GM23248 (cell line): ENCODE measurements at places on chromosomes 2 and 18.

GRCh38 chr2:111194835-111195621 is 74.3 kb downstream of the BCL2L11 start:
- DNase-seq, result no peak

DNA sequence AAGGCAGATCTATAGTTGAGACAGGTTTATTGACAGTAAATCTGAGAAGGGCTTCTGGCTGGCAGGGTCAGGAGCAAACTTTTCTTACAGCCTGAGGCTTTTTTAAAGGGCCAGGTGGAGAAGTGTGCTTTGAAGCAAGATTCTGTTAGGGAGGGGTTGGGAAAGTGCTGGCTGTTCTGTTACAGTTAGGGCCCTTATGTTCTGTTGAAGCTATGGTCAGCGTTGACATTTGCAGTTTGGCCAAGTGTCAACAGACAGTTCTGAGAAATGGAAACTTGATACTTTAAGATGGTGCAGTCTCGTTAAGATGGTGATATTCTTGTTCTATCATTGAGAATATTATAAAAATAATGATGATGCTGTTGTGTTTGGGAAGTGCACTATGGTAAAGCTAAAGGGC is 154.2 kb downstream of the RDH14 start:
- DNase-seq, result no peak

- no peak for DNase-seq
Observed at GRCh38 chr18:49961271-49961670, 147.9 kb upstream of the ACAA2 start.

DNA sequence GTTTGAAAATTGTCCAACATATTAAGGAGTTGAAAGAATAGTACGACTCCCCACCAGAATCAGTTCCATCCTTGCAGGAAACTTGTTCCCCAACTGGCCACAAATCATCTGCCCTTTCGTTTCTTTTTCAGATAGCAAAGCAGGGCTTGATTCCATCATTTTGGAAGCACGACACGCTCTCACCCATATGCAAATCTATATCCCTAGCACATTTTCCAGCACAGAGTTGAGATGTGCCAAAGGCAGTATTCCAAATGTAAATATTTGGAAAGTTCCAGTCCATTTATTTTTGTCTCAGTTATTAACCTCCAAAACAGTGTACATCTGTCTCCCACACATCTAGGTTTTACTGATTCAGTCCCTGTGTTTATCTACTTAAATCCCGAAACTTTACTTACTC is 128.8 kb upstream of the BCL2L11 start:
- DNase-seq, result no peak

DNA sequence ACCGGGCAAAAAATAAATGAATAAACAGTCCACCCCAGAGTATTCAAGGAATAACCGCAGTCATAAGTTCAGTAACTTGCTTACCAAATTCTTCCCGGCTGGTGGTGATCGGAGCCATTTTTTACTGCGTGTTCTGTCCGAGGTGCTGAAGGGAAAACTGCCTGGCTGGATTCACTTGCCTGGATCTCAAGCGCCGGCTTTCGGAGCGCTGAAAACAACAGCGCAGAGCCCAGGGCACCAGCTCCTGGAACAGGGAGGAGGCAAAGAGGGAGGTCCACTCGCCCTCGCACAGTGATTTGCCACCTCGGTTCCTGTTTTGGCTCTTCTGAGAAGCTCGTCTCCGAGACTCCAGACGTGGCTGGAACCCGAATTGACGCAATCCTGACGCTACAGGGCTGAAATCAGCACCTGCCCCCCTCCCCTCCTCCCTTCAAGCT is at the start of gene SYT4:
Gene SYT4 (minus strand): TSS at position 327 of the 437 bp plus-strand sequence. CDS start 209 bp downstream, at position 118.
- DNase-seq, result peak; percentile 63
